ENCODE measurements at places on chromosomes 1 and 21.
A peak's percentile ranks its signal among the peaks of the same experiment; 100 is the strongest.

DNA sequence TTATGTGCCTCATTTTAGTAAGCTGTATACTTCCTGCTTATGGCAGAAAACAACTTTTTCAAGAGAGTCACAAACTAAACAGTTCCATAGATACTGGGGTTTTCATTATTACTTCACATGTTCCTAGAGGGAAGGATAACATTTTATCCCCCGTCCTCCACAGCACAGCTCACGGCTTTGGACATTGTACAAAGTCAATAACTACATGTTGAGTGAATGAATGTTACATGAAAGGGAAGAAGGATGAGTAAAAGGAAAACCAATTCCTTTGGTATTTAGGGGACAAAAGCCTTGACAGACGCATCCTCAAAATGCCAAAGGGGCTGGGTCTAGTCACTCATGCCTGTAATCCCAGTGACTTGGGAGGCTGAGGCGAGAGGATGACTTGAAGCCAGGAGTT is 14.8 kb downstream of the PI4KB start:
- DNase-seq = no peak

GRCh38 chr1:29639156-29639736 is 402.9 kb downstream of the PTPRU start:
- DNase-seq = no peak

DNA sequence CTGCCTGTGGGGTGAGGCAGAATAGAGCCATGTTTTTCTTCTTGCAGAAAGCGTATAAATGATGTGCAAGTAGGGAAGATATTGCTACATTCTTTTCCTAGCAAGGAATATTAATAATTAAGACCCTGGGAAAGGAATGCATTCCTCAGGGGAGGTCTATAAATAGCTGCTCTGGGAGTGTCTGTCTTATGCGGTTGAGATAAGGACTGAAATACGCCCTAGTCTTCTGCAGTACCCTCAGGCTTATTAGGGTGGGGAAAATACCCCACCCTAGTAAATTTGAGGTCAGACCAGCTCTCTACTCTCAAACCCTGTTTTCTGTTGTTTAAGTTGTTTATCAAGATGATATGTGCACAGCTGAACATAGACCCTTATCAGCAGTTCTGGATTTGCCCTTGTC is 155.9 kb upstream of the HMCN1 start:
- DNase-seq = no peak

GRCh38 chr1:167198518-167199133 is 22.1 kb upstream of the POU2F1 start:
- DNase-seq = no peak

DNA sequence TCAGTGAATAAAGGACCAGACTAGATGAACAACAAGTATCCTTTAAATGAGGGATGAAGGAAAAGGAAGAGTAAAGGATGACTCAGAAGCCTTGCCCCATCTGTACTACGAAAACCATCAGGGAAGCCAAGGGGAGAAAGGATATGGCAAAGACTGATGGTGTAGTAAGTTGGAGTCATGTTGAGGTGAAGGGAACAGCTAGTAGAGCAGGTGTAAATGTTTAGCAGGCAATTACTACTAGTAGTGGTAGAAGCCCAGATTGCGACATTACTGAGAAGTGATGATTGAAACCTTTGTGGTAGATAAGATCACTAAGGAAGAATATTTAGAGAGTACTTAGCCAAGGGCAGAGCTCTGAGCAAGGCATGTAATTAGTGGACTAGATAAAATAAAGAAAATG is 84.0 kb downstream of the PHTF1 start:
- DNase-seq = no peak

DNA sequence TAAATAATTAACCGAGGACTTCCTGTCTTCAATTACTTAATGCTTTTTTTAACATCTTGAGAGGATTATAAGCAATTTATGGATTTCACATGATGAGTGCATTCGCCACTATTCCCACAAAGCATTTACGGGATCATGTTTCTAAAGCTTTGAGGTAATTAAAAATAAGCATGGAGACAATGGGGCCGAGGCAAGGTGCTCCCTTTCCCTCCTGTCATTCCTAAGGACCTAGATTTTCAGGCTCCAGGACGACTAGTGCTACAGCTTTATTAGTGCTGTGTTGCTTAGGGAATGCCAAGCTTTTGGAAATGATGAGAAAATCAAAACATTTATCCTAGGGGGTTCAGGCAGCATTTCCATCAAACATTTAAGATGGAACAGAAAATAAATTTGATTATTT is 209.2 kb downstream of the KCTD3 start:
- no peak for DNase-seq

DNA sequence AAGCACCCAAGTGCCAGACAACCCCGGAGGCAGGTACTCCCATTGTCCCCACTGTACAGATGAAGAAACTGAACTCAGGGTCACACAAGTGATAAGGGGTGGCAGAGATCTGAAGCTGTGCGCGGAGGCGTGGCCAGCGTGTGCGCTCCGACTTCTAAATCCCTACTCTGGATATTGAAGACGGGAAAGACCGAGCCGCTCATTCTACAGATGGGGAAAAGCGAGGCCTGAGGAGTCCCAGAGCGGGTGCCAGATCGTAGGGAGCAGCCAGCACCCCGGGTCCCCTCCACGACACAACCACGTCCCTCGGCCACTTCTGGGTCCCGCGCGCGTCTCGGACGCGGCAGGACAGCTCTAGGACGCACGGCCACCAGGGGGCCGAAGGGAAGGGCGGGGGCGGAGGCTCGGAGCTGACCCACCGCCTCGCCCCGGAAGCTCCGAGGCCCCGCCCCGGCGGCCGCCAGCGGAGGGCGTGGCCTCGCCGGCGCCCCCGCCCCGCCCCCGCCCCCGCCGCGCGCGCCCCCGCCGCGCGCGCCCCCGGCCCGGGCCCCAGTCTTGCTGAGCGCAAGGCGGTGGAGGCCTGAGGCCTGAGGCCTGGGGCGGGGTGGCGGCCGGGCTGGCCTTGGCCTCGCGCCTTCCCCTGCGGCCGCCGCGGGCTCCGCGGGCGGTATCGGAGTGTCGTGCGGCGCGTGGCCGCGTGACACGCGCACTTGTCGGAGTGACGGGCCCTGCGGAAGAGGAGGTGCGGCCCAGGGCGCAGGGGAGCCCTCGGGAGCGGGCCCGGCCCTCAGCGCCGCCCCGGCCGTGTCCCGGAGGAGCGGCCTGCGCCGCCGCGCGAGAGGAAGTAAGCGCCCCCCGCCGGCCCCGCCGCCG is at the start of gene H6PD:
Gene H6PD (plus strand): TSS at position 552 of the 873 bp plus-strand sequence. CDS start 10,161 bp downstream, outside the sequence.
- DNase-seq = peak; percentile 84

DNA sequence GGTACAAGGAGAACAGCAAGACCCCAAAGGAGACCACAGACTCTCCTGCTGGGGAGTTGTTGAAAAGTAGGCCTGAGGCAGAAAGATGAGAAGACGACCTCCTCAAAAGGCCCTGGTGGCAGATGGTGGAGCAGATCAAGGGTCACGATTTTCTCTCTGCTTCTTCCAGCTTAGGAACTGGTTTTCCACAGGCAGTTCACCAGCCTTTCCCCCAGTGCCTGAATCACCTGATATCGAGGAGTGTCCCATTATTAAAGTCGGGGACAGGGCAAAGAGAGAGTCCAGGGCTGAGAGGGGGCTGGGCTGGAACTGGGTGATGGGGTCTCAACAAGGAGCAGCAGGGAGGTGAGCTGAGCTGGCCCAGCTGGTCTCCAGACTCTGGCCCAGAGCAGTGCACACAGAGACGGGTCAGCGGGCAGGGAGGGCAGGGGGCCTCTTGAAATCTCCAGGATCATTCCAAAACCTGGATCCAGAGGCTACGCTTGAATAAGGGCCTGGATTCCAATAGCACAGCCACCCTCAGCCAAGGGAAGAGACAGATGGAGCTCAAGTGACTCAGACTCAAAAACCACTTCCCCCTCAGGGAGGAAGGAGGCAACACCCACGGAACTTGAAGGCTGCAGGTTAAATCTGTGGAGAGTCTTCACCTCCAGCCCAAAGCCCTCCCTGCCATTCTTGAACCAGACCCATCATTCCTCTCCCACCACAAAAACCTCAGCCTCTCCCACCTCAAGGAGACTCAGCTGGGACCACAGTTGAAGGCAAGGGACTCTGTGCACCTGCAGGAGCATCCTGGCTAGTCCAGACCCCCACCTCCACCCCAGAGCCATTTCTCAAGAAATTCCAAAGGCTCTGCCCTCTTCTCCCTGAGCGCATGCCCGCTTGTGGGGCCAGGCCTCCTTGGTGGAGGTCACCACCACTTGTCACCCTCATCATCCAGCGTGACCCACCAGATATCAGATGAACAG is at the start of gene S100A5:
Gene S100A5 (minus strand): TSS at position 541 of the 968 bp plus-strand sequence. CDS start 743 bp downstream, outside the sequence.
- no peak for DNase-seq

DNA sequence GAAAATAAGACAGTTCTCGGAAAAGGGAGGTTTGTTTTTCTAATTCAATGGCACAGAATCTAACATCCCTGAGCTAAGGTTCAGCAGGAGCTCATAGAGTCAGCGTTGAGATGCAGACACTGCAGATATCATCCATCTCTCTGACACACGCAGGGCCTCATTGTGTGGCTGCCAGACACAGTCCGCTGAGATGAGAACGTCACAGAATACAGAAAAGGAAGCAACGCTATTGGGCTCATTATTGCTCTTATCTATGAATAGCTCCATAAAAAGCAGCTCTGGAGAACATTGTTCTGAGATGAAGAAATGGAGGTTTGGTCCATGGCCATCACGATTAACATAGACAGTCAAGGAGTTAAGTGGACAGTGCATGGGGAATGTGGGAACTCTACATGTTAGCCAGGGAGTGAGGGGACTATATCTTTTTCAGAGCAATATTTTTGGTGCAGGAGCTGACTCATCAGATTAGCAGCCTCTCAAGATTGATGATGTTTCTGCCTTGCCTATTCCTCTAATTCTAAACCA is 771.6 kb upstream of the CXADR start:
- DNase-seq = peak; percentile 5

DNA sequence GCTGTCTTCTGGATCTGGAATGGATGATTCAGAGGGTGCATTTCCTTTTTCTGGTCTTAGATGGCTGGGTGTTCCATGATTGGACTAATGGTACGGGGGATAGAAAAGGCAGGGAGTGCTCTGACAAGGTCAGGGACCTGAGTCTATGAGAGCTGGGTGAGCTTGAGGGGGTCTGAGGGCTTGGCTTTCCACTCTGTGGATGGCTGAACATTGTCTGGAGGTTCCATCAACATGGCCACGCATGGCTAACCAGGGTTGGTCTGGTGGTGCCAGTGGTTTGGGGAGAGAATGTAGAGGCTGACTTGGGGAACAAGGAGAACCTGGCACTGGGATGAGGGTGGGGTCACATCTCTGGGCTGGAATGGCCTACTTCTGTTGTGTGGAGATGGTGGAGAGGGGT is 41.5 kb upstream of the TSPAN2 start:
- no peak for DNase-seq

DNA sequence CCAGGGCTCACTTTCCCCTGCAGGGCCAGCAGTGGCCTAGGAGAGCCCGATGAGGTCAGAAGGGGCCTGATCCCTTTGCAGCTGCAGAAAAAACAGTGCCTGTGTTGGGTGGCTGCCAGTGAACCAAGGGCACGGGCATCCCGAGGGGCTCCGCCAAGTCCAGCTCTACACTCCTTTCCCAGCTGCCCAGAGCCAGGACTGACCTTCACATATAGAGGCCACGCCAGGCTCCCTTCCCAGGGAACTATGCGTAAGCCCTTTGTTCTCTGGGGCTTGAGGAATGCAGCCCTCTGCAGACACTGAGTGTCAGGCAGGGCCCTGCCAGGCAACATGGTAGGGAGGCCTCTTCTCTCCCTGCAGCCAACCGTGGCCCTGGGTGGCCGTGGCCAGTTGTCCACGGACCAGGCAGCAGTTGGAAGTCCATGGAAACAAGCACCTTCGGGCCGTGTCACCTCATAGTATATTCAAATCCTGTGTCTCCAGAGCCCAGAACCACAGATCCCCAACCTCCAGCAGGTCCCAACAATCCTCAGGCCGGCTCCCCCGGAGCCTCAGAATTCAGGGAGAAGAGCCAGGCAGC is 194.0 kb downstream of the NPHP4 start:
- DNase-seq = no peak

DNA sequence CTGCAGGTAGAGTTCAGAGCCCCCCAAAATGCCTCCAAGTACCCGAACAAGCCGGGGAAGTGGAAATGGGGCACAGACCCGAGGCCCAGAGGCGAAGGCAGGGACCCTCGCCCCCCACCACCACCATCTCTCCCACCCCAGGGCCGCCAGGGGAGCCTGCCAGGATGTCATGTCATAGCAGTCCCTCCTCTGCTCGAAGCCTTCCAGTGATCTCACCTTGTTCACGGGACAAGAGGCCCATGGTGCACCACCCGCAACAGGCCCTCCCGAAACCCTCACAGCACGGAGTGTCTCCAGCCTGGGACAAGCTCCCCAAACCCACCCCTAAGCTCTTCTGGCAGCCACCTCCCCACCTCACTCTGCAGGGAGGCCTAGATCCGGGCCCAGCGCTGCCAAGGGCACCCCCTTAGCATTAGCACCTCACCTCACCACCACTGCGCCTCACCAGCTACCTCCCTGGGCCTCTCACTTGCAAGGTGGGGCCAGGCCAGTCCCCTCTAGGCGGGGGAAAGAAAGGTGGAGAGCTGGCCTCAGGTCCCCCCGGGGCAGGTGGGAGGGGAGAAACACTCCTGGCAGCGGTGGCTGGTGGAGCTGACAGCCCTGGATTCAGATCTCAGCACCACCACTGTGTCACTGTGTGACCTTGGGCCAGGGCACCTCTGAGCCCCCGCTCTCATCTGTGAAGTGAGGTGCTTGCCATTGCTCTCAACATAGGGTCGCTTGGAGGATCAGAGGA is 13.3 kb downstream of the CHD5 start:
- no peak for DNase-seq

DNA sequence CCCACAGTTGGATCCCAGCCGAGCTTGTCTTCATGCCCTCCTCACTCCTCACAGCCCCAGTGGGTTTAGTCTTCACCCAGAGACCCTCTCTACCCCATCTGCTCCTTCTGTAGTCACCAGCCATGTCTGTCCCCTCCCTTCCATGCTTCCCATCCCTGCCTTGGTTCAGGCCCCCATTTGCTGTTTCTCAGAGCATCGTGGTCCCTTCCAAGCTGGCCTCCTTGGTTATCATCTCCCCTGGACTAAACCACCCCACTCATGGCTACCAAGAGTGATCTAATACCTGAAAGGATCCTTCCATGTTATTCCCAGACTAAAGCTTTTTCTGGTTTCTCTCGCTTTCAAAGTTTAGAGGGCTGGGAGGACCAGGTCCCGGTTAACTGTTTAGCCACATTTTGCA is 8.3 kb downstream of the CNIH3 start:
- no peak for DNase-seq
